ENCODE measurements at places on chromosomes 6 and 20. TPM values are rescaled to one million over a fixed set of nuclear protein-coding genes. Genes with fewer than 3 reads are reported as not detected.
A peak's percentile ranks its signal among the peaks of the same experiment; 100 is the strongest.

The SLC16A10 gene
- 8.6 TPM for total RNA-seq

The DNMT3B gene
- 0.22 TPM for total RNA-seq

The HSPA12B gene
- 16.6 TPM for total RNA-seq

The OR2B6 gene
- not detected for total RNA-seq

GRCh38 chr20:58571356-58571692, 56.1 kb upstream of the APCDD1L start:
- DNase-seq, result no peak

- DNase-seq, result no peak
Observed at GRCh38 chr6:127954082-127954481, 53.2 kb upstream of the THEMIS start.

GRCh38 chr20:45963059-45964005, 8.7 kb downstream of the ZNF335 start:
- peak; percentile 37 for DNase-seq
